Ascending aorta (tissue), 2 donors: ENCODE measurements at places on chromosomes 5 and 9.

DNA sequence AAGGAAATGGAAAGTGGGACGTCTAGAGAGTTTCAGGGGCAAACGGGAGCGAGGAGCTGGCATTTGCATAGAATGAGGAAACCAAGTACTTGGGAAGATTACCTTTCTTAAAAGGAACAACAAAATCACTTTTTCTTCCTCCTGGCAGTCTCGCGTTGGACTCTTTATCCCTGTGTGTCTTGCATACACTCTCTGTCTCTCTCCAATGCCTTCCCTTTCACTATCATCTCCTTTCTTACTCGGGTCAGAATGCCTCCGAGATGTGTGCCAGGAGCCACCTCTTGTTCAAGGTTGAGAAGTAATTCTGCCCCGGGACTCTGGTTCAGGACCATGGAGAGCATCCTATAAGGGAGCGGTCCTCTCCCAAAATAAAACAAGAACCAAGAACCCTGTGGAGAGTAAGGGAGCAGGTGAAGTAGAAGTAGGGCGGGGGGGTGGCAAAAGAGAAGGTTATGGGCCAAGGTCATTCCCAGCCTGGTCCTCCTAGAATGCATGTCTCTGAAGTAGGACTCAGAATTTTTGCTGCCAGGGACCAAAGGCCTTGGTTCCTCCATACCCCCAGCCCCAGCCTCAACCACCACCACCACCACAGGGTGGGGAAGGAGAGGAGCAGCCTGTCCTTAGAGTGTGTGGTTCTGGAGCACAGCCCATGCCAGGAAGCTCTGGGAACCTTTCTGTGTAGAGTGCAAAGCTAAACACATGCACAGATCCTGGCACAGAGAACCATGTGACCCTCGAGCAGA lies 72.1 kb upstream of the ARAP3 start:
- no peak for DNase-seq

GRCh38 chr9:134317400-134317789 lies 8.9 kb upstream of the RXRA start:
- DNase-seq: no peak

DNA sequence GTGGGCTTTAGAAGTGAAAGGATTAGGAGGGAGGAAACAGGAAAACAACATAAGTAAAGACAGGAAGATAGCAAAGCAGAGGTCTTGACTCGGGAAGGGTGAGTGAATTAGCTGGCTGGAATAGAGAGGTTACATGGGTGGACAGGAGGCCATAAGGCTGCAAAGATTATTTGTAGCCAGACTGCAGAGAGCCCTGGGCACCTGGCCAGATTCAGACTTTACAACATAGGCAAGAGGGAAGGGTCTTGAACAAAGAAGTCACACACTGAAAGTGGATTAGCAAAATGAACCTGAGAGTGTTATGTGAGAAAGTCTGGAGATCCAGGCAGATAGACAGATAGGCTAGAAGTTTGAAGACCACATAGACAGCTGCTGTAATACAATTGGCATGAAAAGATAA lies 29.7 kb upstream of the CER1 start:
- DNase-seq: no peak

DNA sequence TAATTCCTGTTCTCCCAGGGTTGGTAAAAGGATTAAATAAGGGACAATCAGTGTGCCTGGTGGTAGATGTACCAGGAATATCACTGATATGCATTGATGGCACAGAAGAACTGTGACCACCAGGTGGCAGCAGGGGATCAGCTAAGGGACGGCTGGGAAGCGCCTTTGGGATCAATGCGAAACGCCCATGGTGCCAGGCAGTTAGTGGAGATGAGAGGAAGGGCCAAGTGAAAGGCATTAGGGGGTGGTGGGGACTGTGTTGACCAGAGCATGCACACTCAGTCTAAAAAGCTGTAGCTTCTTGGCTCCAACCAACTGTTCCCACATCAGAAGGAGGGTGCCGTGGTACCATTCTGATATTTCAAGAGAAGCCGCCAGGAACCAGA lies 55.6 kb downstream of the ARHGEF37 start:
- DNase-seq: no peak

- no peak for DNase-seq
Observed at GRCh38 chr9:86337469-86338108, 16.6 kb downstream of the TUT7 start.

DNA sequence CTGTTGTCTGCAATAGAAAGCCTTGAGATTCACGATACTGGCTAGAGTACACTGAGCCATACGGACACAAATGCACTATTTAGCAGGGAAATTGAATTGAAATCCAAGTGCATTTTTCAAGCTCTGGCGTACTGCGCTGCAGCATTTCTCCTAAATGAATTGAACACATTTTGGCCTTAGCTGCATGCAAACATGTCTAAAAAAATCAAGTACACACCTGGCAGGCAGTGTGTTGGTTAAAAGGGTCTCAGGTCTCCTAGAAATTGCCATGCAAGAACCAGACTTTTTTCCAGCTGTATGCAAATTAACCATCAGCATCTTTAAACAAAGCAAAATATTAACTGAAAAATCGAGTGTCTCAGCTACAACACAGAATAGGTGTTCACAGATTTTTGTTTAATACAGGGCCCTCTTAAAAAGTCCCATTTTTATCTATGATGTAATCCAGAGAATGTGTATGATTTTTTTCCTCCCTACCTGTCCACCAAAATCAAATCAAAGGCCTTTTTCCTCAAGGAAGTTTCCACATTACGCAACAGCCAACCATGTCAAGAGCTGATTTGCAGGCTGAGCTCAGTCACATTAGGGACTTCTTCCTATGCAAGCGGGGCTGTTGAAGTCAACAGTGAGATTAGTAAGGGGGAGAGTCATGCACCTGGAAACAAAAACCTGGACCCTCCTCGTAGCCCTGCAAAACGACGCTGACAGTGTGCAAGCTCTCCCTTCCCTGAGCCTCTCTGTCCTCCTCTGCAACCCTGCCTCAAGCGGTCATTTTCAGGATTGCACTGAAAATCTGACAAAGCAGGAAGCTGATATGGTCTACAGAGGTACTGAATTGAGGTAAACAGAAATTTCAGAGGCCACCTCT lies 14.1 kb upstream of the SFXN1 start:
- no peak for DNase-seq

GRCh38 chr9:110330484-110331105 lies 7.1 kb downstream of the TXNDC8 start:
- DNase-seq: no peak

- DNase-seq: no peak
Observed at GRCh38 chr9:91680998-91681397, 257.4 kb upstream of the NFIL3 start.

DNA sequence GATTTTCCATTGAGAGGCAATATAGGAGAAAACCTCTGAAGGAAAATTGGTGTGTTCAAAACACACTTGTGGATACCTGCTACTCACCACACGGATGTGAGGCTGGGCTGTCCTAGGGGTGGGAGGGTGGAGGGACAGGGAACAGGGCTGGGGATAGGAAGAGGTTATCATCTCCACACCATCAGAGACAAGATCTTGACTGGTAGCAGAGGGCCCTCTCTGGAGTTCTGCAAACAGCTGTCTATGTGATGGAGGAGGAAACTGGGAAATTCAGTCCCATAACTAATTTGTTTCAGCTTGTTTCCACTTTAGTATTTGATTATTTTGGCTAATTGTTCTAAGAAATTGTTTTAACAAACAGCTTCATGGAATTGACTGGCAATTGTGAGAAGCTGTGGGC lies 91.6 kb upstream of the FSTL4 start:
- peak; percentile 22 for DNase-seq

- no peak for DNase-seq
Observed at GRCh38 chr9:91421971-91422757, 1.5 kb downstream of the NFIL3 start.

- DNase-seq: no peak
Observed at GRCh38 chr5:57436586-57436985, 46.0 kb downstream of the ACTBL2 start.

DNA sequence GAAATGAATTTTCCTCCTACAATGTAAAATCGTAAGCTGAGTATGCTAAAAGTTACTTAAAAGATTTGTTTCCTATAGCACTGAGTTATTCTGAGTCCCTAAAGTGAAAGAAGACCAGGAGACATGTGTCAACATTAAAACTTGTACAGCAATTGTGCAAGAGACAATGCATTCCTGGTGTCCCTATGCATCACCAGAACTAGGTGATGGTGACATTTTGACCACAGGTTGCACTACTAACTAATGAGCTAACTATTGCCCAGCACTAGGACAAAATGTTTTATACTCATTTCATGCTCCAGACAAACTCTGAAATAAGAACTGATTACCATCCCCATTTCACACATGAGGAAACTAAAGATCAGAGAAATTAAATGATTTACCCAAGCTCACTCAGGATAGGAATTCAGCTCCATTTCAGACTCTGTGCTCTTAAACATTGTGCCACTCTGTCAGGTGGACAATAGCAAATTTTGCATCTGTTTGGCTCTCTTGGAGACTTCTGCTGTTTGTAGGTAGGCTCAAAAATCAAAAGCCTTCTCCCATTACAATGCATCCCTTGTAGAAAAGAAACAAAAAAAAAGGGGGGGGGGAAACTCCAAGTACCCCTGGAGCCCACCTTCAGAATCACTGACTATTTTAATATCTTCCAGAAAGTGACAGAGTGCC lies 269.2 kb downstream of the ACTL7B start:
- DNase-seq: no peak

GRCh38 chr9:120579139-120580050 lies 572 bp downstream of the CDK5RAP2 start:
- no peak for DNase-seq

GRCh38 chr5:79901631-79902030 lies 89.4 kb downstream of the MTX3 start:
- no peak for DNase-seq

DNA sequence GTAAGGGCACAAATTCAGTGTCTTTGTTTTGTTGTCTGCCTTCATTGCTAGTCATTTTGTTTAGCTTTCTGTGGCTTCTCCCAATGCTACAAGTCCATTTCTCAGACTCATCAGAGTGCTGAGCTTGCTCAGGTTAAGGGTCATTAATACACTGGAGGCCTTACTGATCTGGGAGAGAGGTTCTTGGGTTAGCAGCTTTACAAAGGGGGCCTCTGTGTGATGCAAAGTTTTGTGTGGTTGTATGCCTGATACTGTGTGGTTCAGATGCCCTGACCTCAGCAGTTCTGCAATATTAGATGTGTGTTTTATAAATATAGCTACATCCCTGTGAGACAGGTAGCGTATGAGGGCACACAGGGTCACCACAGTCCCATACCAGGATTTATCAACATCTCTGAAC lies 34.8 kb upstream of the SMARCA2 start:
- DNase-seq: no peak

GRCh38 chr9:114284316-114285060 lies 38.4 kb upstream of the ORM1 start:
- DNase-seq: peak; percentile 5

DNA sequence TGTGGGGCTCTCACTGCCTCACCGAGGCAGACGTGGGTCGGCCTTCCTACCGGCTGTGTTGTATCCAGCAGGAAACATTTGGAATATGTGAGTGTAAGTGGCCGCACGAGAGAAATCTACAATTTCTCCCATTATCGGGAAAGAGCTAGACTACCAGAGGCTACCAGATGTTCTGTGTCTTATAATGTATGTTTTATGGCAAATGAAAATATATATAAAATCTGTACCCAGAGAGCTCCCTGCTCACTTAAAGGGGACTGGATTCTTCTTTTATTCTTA lies 69.5 kb upstream of the PITX1 start:
- DNase-seq: peak; percentile 8

- DNase-seq: no peak
Observed at GRCh38 chr5:168153263-168153875, 138.1 kb upstream of the WWC1 start.

DNA sequence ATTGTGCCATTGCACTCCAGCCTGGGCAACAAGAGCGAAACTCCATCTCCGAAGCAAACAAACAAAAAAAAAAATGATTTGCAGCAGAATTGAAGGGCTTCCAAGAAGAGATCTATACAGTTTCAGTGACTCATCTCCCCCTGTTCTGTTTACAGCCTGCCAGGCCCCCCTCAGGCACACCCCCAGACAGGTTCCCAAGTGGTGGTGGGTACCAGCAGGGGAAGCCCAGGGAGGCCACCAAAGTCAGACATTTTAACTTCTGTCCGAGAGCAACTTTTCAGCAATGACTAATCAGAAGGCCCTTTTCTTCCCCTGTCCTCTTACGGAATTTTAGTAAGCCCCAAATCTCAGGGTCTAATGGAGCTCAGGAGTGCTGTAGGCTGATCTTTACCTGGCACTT lies 98.7 kb downstream of the PAX5 start:
- DNase-seq: no peak

- no peak for DNase-seq
Observed at GRCh38 chr9:85431339-85432102, 310.2 kb downstream of the AGTPBP1 start.

DNA sequence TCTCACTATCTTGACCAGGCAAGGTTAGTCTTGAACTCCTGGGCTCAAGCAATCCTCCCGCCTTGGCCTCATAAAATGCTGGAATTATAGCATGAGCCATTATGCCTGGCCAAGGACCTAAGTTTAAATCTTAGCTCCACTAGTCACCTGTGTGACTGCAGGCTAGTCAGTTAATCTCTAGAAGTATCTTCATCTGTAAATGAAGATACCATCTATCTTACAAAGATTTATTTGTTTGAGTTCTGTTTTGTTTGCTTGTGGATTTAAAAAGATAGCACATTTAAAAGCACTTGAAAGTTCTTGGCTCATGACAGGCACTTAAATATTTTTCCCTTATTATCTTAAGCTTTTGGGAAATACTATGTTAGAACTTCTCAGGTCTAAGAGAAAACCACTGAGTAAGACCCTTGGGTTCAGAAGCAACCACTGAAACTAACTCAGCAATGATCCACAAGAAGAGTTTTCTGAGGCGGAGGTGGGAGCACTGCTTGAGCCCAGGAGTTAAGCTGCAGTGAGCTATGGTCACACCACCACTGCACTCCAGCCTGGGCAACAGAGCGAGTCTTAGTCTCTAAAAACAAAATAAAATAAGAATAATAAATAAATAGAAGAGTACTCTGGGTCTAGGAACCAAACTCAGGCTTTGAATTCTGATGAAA lies 19.1 kb downstream of the TMEM245 start:
- DNase-seq: no peak

DNA sequence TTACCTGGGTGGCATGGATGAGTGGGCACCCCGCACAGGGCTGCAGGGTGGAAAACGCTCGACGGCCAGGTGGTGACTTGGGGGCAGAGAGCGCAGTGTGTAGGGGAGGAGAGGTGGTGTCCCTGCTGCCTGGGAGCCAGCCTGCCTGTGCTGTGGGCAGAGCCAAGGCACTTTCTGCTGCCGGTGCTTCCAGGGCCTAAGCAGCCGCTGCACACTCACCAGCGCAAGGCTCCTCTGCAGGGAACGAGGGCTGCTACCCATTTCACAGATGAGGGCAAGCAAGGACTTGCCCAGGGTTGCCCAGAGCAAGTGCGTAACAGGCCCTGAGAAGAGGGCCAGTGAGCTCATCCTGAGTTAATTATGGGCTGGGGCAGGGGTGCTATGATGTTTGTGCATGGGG lies 62.5 kb downstream of the CRB2 start:
- DNase-seq: no peak

GRCh38 chr9:28045051-28045450 lies 471.8 kb upstream of the C9orf72 start:
- no peak for DNase-seq

GRCh38 chr9:1048231-1048619 lies 1.9 kb upstream of the DMRT2 start:
- DNase-seq: no peak
